ENCODE measurements at places on chromosomes 4 and X.

DNA sequence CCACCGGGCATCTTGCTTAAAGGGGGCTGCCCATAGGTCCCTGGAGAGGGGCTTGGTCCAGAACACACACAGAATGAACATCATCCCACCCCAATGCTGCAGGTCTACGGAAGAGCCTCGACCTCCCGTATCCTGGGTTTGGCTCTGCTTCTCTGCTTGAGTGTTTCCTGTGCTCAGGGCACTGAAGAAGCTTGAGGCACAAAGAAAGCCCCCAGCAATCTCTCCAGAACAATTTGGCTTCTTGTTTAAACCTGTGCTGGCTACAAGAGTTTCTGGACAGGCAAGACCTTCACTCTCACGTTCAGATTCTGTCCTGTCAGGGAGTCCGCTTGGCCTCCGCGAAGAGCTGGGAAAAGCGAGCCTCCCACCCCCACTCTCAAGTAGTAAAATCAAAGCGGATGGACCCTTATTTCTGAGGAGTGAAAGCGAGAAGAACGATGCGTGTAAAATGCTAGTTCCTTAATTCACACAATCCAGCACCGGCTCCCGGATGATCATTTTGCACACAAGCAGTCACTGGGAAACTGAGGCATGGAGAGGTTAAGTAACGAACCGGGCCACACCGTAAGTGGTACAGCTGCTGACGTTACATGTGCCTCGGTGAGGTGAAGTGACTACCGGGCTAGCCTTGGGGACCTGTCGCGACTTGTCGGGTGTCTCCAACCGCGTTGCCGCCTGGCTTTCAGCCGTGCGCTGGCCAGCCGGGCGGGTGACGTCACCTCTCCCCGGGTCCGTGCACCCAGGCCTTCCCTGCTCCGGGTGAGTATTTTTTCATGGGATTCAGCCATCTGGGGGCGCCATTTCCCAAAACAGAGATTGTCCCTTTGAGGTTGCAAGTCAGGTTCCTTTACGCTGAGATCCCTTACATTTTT, 3.1 kb upstream of the SFRP2 start:
- DNase-seq: no peak

- no peak for DNase-seq
Measured at GRCh38 chr4:47031751-47032404, 511 bp downstream of the GABRB1 start.

DNA sequence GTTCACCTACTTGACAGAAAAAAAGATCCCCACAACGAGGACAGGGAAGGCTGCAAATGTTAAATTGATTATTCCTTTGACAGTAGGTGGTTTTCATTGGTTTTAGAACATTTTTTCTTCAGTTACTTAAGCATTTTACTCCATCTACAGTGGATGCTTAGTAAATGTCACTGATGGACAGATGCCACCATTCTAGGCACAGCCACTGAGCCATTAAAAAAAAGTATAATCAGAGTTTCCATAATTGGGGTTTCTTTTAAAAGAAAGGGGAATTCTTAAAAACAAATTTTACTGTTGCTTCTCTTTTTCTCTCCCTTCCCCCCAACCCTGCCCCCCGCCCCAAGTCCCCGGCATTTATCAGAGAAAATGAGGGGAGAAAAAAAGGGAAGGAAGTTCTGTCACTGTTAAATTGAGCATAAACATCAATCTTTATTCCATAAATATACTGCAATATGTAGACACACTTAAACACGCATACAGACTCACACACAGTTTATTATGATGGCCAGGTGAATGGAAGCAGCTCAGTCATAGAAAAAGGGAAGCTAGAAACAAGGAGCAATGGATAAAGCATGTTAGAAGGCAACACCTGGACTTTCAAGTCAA, 79.7 kb upstream of the PRPS2 start:
- DNase-seq: no peak

DNA sequence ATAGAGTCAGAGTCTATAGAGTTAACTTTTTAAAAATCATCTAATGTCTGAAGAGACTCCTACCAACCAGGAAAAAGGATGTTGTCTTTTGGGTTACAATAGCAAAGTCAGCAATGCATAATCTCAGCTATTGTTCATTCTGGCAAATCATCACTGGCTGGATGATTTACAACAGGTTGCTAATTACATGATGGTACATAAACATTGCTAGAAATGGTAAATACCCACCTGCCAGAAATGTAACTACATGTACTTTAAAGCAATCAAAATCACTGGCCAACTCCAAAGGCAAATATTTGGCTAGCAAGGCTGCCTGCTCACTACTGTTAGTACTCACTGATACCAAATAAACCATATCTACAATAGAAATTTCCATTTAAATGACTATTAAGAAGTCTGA, 91.1 kb downstream of the PPP3CA start:
- DNase-seq: no peak

DNA sequence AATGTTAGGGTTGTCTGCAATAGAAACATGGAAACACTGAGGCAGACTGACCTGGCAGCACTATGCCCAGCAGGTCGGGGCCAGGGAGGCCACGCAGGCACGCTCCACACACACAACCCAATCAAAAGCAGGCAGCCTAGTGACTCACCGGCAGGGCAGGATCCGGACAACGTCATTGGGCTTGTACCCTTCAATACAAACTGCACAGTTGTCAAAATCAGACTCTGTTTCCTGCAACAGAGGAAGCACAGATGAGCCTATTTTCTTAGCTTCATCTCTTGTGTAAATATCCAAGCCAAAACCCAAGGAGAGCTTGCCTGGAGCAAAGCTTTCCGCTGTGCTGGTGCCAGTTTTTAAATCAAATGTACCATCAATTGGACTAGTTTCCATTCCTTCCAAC, 185.8 kb downstream of the RNF150 start:
- DNase-seq: no peak

DNA sequence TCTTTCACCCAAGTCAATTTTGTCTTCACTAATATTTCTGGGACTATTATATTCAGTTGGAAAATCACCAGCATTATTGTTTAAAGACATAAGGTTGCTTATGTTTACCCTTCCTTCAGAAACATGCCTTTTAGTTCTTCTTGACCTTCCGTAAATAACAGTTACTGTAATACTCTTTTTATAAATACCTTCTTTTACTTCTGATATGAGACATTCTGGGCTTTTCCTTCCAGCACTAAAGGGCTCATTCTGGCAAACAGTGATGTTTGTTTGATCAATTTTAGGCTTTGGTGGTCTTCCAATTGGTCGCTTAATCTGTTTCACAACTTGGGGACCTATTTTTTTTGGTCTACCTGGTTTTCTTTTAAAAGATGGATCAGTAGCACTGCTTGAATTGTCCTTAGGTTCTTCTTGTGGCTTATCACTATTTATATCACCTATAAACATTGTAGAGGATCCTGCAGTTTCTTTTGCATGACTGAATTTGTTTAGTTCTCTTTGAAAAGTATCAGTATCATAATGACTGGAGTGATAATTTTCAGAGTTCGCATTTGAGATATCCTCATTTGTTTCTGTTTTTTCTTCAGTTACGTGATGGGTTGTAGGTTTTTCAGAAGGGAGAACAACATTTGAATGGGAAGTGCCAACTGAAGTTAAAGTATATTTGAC, 64.8 kb downstream of the NCAPG start:
- DNase-seq: no peak

GRCh38 chrX:29470030-29470429, 745.3 kb upstream of the MAGEB2 start:
- no peak for DNase-seq

- no peak for DNase-seq
Measured at GRCh38 chrX:105820247-105820646, 2.1 kb upstream of the NRK start.

- no peak for DNase-seq
Measured at GRCh38 chrX:6227453-6227835, 1.2 kb downstream of the NLGN4X start.

DNA sequence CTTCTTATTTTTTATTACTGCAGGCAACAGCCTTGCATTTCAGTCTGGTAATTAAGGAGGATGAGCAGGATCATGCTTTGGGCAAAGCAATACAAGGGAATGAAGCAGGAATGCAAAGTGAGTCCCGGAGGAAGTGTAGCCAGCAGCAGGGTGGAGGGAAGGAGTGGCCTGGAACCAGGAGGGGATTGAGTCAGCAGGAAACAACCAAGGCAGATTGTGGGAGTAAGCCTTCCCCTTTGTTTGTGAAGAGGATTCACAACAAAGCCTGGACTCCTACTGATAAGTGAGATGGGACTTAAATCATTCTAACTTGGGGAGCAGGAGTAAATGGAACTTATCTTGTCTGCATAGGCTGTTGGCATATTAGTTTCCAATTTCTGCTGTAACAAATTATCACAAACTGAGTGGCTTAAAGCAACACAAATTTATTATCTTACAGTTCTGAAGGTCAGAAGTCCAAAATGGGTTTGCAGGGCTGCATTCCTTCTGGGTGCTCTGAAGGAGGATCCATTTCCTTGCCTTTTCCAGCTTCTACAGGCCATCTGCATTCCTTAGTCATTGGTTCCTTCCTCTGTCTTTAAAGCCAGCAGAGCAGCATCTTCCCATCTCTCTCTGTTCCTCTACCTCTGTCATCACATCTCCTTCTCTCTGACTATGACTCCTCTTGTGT, 93.2 kb upstream of the AP1S2 start:
- DNase-seq: no peak

Data from Jurkat, Clone E6-1 (cell line).